Midbrain (tissue), 1 donor: ENCODE measurements at places on chromosomes 1 and 21.

DNA sequence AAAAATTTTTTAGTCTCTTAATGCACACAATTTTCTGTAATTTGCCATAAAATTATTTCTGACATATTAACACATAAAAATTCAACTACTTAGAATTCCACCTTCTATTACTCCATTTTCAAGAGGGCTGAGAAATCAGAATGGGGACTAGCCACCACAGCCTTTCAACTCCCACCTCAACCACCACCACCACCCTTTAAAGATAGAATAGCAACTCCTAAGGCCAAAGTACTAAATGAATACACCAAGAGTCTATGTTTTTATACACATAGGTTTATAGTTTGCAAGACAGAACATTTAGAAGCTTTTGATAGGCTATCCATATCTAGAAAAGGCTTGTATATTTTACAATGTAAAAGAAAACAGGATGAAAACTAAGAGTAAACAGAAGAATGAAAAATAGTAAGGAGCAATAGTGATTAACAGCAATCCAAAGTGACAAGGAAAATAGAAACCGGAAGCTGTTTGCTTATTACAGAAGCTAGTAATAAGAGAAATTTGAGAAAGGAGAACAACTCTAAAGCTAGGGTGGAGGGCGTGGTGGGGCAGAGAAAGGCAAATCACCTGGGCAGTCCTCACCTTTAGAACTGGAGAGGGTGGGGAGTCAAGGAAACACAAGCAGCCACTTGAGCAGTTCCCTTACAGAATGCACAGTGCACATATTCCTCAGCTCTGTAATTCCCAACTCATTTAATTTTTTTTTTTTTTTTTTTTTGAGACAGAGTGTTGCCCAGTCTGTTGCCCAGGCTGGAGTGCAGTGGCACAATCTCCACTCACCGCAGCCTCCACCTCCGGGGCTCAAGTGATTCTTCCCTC is 27.7 kb downstream of the EPS15 start:
- DNase-seq, result no peak

DNA sequence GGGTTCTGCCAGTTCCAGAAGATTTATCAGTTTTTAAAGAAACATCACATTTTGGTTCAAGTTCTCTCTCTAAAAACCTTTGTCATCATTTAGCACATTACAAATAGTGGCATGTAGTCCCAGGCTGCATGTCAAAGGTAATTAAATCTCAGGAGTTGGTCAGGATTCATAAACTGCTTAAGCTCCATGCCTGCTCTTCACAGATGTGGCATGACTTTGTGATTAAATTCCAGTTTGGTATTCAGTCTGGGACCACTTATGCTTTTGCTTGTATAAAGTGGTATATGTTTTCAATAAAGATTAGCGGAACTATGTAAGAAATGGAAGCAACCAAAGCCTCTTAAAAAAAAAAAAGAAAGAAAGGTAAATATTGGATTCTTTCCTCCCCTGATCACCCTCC is 408.0 kb downstream of the DISC1 start:
- DNase-seq, result no peak

GRCh38 chr1:240820816-240821215 is 208.9 kb upstream of the GREM2 start:
- no peak for DNase-seq

DNA sequence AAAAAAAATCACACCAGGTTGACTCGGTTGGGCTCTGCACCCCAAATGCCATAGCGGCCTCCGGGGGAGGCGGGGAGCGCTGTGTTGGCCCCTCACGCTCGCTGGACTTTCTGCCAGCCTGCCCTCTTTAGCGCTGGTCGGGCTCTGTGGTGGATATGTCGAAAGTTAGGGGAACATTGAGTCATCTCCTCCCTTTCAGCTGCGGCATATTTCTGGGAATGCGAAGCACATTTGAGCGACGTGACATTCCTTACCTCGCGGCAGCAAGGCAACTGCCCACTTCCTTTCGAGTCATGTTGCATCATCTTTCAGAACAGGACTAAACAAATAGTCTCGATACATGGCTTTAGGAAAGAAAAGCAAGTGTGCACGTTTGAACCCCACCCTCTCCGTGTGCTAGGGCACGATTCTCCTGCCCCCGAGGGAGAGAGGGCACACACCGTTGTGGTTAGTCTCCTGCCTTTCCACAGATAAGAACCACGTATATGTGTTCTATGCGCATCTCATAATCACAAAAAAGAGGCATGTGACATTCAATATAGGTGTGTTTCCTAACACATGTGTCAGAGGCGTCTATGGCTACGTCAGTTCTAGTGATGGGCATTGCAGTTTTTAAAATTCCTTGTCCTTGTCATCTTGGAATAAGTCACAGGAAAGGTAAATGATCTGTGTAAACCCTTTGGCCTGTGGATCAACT is 105.9 kb upstream of the SLC45A1 start:
- no peak for DNase-seq

DNA sequence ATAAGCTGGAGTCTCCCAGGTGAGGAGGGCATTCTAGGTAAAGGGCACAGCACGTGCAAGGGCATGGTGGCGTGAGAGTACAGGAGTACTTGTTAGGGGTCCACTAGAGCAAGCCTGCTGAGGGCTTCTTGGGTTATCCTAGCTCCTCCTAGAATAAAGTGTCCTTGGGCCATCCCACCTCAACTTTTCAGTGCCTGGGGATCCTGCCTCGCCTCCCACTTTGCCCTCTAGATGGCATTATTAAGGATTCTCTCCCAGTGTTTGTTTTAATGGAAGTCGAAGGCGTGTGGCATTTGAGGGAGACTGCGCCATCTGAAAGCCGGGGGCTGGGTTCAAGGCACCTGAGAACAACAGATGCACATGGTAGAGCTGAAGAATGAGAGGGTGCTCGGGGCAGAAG is 74.5 kb upstream of the SELENON start:
- DNase-seq, result no peak

DNA sequence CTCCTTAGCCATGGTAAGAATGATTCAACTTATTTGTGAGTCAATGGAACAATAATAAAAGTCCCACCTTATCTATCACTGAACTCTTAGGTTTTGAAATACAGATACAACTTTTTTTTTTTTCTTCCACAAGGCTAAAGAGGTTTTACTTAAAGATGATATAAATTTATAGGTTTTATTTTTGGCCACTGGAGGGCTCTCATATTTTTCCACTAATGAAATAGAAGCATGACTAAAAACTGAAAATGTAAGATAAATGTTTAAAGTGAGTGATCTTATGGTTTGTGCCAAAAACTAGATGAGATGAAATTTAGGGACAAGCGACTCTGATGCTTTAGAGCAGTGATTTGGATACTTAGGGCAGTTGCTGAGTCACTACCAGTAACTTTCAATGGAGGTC is 499.0 kb downstream of the NUF2 start:
- peak; percentile 4 for DNase-seq

DNA sequence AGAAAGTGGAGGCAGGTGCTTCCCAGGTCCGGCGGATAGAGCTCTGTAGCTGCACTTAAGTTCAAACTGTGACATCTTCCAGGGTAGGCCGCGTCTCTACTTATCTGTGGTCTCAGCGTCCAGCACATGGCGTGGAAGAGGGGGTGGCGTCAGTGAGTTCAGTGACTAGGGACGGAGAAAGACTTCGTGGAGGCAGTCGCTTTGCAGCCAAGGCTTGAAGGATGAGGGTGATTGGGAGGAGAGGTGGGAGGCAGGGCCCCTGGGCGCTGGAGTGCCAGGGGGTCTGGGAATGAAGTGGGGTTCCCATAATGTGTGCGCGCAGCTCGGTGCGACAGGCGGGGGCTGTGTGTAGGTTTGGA is 444 bp upstream of the AGO1 start:
- no peak for DNase-seq

- no peak for DNase-seq
These were observed 78.7 kb downstream of the DESI2 start for GRCh38 chr1:244731651-244732050.

DNA sequence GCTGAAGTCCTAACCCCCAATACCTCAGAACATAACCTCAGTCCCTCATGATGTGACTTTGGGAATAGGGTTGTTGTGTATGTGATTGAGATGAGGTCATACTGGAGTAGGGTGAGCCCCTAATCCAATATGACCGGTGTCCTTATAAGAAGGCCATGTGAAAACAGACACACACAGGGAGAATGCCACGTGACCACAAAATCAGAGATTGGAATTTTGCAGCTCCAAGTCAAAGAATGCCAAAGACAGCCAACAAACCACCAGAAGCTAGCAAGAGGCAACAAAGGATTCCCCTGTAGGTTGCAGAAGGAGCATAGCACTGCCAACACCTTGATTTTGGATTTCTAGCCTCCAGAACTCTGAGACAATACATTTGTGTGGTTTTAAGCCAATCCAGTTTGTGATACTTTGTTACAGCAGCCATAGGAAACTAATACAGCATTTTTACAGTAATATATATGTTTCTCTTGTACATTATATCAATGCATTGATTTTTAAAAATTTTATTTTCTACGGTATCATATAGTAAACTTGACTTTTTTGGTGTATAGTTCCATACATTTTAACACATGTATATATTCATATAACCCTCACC is 5.4 kb downstream of the ZSWIM5 start:
- DNase-seq, result no peak

- no peak for DNase-seq
These were observed 416.6 kb downstream of the KCTD3 start for GRCh38 chr1:215983680-215984079.

GRCh38 chr1:40898431-40898901 is 36.3 kb upstream of the CITED4 start:
- no peak for DNase-seq

DNA sequence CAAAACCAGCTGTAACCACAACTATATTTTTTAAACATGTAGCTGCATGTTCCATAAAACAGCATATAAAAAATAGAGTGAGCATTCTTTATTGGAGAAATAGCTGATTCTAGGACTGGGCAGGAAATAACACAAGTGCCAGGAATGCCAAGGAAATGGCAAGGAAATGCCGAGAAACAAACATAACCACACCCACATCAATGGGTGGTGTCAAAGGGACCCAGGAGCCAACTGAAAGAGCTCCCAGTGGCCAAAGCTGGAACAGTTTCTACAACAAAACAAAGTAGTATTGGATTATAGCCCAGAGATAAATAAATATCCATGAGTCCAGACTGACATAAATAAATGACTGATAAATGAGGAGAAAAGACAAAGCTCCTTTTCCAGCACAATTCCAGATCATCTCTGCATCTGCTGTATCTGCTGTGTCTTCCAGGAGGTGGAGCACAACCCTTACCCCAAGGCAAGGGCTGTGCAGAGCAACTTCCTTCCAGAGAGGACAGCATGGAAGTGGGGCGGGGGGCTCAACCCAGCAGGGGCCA is 28.1 kb downstream of the ADARB1 start:
- DNase-seq, result no peak

- DNase-seq, result no peak
These were observed 53.0 kb downstream of the BACH1 start for GRCh38 chr21:29351691-29352090.

DNA sequence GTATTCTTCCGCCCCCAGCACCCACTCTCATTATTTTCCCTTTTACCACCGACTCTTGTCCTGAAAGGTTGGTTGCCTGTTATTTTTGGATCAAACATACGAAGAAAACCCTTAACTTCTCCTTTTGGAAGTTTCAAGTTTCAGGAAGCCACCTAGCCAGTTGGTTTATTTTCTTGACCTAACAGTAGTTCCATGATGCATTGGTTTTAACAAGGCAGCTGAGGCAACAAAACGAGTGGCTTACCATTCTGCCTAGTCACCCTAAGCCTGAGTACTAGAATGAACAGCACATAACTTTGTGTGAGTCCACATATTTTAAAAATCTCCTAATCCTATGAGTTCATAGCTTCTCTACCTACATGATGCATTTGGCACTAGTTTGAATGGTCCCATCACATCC is 28.9 kb downstream of the OLFM3 start:
- DNase-seq, result no peak

DNA sequence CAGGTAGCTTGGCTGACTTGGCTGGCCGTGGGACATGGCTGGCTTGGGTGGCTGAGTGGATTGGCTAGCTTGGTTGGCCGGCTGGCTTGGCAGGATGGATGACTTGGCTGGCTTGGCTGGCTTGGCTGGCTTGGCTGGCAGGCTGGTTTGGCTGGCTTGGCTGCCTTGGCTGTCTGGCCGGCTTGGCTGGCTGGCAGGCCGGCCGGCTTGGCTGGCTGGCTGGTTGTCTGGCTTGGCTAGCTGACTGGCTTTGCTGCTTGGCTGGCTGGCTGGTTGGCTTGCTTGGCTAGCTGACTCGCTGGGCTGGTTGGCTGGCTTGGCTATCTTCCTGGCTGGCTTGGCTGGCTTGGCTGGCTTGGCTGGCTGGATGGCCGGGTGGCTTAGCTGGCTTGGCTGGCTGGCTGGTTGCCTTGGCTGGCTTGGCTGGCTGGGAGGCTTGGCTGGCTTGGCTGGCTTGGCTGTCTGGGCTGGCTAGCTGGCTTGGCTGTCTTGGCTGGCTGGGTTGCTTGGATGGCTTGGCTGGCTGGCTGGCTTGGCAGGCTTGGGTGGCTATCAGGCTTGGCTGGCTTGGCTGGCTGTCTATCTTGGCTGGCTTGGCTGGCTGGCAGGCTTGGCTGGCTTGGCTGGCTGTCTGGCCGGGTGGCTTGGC is 129.7 kb upstream of the FAM72C start:
- DNase-seq, result no peak

GRCh38 chr1:18093193-18093592 is 14.4 kb upstream of the IGSF21 start:
- DNase-seq, result no peak

DNA sequence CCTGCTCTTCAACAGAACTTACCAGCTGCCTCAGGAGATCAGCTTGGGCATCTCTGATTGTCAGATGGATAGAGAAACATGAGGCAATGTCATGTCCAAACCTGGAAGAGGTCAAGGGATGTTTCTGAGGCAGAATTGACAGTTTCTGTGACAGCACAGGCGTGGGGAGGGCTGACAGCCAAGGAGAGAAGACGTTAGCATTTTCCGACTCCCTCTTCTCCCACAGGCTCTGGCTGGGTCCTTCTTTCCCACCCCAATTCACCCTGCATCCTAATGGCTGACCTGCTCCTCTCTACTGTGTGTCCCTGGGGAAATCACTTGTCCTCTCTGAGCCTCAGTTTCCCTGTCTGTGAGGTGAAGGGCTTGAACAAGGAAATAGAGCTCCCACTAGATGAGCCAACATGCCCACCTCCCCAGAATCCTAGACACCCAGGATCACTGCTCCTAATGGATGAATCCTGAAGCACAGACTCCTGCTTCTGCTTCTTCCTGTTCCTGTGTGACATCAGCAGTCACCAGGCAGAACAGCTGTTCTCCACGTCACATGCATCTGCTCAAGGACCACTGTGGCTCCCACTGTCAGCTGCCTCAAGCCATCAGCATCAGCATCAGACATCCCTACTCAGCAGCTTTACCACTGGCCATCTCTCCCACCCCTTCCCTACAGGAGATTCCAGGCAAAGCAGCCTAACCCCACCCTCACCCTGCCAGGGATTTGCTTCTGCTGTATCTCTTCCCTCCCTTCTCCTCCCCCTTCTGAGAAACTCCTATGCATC is 408.0 kb downstream of the MATN1 start:
- DNase-seq, result no peak

DNA sequence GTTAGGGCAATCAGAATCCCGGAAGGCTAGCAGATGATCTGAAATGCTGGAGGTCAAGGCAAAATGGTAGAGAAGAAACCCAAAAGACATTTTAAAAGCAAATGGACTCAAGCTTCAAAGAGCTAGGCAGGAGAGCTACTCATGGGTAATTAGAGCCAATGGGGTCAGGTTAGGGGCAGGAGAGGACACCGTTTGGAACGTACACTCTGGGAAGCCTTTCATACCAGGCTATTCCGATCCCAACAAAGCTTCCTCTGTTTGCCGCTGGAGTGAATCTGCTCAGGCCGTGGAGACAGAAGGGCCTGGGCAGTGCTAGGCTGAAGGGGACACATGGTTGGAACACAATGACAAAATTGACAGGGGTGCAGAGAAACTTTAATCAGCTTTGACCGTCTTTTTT is 346.6 kb downstream of the RPS6KC1 start:
- no peak for DNase-seq
